ENCODE measurements at places on chromosomes 3 and 15. TPM values are rescaled to one million over a fixed set of nuclear protein-coding genes. Genes with fewer than 3 reads are reported as not detected.

GRCh38 chr15:45555934-45556608 lies 31.1 kb upstream of the BLOC1S6 start:
- DNase-seq, result no peak

DNA sequence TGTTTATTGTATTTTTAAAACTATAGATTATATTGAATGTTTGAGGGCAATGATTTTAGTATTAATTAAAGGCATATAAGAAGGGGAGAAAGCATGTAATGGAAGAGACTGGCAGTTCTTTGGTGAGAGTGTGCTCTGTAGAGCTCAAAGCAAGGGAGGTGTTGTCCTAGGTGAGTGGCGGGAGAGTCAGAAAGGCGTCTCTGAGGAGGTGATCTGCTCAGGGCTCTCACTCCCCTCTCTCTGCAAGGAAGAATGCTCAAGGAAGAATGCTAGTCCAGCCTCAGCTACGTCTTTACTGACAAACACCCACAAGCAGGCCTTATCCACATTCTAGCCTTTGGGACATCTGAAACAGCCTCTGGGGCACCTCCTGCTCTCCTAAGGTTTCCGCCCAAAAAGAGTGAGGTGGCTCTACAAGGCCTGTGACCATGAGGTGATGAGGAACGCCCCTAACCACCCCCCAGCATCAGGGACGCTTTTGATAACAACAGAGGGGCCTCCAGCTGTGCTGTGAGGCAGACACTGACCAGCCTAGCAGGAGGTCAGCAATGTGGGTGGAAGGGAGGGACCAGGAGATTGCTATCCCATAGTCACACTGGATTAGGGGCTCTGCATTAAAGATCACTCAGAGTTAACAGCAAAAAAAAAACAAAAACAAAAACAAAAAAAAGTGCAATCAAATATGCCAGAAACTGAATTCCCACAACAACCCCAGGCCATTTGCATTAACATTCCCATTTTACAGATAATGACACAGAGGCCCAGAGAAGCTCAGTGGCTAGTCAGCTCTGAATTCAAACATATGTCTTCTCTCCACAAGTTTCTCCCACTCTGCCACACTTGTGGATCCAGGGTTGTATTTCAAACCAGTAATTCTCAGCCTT lies 202.2 kb upstream of the CTNNB1 start:
- no peak for DNase-seq

DNA sequence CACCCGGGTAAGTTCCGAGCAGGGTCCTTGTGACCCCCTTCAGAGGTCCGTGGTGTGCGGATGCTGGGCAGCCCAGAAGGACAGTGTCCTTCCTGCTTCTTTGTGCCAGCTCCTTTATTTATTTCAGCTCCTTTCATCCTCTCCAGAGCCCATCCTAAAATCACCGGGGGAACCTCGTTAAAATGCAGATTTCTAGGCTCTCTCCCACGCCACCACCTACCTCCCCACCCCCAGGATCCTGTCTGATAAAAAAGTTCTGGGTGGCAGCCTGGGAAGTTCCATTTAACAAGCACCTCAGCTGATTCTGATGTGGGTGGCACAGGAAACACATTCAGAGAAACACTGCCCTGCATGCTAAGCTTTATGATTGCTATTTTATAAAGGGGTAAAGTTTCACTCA lies 12.5 kb upstream of the IGF1R start:
- DNase-seq, result no peak

GRCh38 chr15:36911322-36911944 lies 188.9 kb downstream of the MEIS2 start:
- DNase-seq, result no peak

- no peak for DNase-seq
Measured at GRCh38 chr3:123605789-123606234, 21.0 kb upstream of the HACD2 start.

- DNase-seq, result no peak
Measured at GRCh38 chr15:38084289-38084688, 149.8 kb downstream of the TMCO5A start.

GRCh38 chr15:65870889-65871533 lies 1.7 kb downstream of the RAB11A start:
- DNase-seq, result peak; percentile 35

The PPP2R3A gene
- total RNA-seq, result 0.88 TPM

The OCA2 gene
- 4.1 TPM for total RNA-seq

The ZNF620 gene
- total RNA-seq, result 5.4 TPM

The CAND2 gene
- total RNA-seq, result 20.2 TPM

All from G401 (cell line).